ENCODE measurements at places on chromosomes 16 and 17. TPM values are rescaled to one million over a fixed set of nuclear protein-coding genes. Genes with fewer than 3 reads are reported as not detected.

DNA sequence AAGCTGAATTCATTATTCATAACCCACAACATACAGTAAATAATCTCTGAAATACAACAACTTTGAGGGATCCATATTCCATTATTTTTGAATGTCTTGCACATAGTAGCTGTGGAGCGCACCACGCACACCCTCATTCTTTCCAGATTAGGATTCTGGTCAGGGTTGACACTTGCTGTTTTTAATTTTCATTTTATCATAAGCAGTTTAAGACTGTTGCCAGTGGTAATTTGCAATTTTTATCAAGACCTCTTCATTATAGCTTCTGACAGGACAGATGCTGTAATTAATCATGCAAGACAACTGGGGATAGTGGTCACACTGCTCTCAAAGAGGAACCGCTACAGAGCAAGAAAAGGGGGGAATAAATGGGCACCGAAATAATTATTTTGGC, 109.7 kb downstream of the TOX3 start:
- no peak for DNase-seq

DNA sequence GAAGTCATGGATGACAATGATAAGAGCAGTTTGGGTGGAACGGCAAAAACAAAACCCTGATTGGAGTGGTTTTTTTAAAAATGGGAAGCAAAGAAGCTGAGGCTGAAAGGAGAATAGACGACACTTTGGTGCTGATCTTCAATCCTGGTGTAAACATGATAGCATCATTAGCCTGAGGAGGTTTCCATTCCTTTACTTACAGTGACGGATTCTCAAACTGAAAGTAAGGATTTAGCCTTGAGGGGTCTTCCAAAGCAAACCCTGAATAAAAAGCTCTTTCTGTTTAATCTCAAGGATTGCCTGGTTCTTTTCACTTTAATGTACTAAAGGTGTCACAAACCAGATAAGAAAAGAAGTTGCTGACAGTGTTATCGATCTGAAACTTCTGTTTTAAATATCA, 69.3 kb downstream of the KCNJ2 start:
- no peak for DNase-seq

- DNase-seq: no peak
Observed at GRCh38 chr16:53792161-53792951, 88.4 kb downstream of the FTO start.

DNA sequence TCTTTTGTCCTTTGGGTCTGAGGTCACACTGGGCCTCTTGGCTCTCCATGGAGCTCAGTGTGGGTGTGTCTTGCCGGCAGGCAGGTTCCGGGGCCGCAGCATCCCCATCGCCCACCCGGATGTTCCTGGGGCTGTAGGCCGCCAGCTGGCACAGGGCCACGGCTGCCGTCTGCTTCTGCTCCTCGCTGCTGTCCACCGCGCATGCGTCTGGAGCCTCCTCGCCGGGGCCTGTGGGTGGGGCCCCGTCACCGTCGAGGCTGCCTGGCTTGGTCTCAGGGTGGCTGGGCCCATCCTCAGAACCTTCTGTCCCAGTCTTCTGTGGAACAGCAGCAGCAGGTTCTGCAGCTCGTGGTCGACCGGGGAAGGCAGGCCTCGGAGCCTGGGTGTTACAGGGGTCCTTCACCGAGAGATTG, 9.6 kb downstream of the ZNF750 start:
- no peak for DNase-seq

DNA sequence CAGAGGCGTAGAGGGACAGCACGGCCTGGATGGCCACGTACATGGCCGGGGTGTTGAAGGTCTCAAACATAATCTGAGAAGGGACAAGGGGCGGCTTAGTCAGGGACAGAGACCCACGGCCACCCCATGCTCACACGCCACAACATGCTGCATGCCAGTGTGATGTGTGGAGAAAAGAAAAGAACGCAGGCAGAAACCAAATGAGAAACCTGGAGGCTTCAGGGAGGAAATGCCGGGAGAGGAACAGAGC, 1.1 kb downstream of the ACTG1 start:
- no peak for DNase-seq

- DNase-seq: peak; percentile 58
Observed at GRCh38 chr16:20910781-20911321, 10.3 kb downstream of the LYRM1 start.

DNA sequence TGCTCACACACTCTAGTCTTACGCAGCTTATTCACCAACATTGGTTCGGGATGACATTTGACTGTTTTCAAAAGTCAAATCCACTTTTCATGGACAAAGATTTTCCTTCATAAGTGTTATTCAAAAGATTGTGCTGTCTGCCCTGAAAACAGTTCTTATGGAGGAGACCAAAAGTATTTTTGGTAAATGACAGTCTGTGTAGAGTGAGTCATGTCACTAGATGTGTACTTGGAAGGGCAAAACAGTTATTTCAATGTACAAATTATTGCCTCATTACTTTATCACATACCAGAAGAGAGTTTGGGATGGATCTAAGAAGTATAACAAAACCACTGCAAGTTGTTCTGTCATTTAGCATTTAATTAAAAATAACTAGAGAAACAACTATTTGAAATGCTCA, 265.6 kb downstream of the CDH13 start:
- DNase-seq: no peak

GRCh38 chr16:86975445-86975844, 341.7 kb downstream of the C16orf95 start:
- peak; percentile 89 for DNase-seq

GRCh38 chr17:81254955-81255717, 16.0 kb downstream of the NDUFAF8 start:
- DNase-seq: peak; percentile 38

DNA sequence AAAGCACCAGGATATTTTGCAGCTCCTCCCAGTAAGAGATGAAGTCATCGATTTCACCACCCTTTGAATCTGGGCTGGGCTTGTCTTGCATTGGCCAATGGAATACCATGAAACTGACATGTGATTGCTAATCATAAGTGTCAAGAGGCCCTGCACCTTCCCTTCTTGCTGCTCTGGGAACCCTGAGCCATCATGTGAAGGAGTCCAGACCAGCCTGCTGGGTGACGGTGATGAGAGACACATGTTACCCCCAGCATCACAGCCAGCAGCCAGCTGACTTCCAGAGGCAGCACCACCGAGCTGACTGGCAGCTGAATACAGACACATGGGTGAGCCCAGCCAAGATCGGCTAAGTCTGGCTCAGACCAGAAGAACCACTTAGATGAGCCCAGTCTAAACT, 43.6 kb upstream of the CACNG4 start:
- DNase-seq: no peak

DNA sequence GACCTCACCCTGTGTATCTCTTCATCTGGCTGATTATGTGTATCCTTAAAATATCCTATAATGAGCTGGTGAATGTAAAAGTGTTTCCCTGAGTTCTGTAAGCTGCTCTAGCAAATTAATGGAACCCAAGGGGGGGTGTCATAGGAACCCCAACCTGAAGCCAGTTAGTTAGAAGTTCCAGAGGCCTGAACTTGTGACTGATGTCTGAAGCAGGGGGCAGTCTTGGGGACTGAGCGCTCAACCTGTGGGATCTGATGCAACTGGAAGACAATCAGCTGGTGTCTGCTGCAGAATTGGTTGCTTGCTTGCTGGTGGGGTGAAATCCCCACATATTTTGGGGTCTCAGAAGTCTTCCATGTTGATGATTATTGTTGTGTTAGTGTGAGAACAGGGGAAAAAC, 75.7 kb upstream of the NKD1 start:
- no peak for DNase-seq

DNA sequence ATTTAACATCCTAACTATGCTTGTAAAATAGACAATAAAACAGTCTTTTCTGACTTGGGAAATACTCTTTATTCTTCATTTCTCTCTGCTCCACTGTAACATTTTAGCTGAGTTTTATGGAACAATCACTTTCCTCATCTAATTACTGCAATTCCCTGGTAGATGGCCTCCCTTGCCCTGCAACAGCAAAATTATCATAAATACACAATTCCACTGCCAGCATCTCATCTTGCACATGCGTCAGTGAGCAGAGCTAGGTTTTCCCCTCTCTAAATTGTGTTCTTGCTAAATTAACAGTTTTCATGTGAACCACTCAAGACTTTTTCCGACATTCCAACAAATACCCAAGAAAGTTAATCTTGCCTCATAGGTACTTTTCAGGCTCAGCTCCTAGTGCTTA, 920.9 kb upstream of the GOT2 start:
- no peak for DNase-seq

- no peak for DNase-seq
Observed at GRCh38 chr17:19986941-19987861, 9.6 kb upstream of the AKAP10 start.

DNA sequence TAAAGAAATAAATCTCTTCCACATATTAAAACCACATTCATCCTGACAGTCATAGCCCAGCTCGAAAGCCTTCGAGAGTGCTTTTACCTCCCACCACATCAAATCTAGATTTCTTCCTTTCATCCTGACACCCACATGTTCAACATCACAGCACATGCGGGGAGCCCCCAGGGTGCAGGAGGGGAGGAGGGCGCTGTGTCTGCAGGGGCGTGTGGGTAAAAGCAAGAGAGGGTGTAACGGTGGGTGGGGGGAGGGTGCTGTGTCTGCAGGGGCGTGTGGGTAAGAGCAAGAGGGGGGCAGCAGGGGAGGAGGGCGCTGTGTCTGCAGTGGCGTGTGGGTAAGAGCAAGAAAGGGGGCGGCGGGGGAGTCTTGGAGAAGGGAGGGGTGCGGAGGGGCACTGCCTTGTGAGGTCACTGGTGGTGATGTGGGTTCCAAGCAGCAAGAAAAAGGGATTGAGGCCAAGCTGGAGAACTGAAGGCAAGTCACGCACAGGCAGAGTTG, 34.7 kb downstream of the ADCY9 start:
- peak; percentile 30 for DNase-seq

GRCh38 chr17:60398227-60398959, 6.5 kb upstream of the USP32 start:
- DNase-seq: no peak

DNA sequence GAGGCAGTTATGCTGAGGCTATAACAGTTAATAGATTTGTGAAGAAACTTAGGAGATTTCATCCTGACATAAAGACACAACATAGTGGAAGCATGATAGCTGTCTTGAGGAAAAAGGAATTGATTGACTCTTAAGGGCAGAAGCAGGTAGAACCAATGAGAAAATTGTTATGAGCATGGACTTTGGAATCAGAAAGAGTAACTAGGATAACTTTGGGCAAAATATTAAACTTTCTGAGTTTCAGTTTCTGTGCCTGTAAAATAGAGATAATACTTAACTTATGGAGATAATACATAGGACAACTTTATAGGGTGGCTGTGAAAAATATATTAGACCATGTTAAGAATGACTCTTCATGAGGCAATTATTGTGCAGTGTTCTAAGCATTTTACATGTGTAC, 696.5 kb downstream of the CDH11 start:
- DNase-seq: no peak

DNA sequence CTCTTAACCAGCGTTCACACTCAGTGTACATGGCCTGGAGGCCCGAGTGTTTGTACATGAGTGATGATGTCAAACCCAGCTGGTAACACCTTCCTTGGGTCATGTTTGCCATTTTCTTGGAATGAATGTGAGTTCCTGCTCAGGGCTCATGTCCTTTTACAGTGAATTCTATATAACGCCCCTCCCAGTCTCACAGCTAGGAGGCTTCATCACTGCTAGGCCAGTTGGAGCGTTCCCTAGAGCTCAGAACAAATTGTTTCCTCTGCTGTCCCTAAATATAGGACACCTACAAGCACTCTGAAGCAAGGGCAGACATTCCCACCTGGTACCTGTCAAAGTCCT, 5.5 kb downstream of the TIMM22 start:
- DNase-seq: no peak

- DNase-seq: no peak
Observed at GRCh38 chr17:9513266-9513665, 62.4 kb downstream of the STX8 start.

- no peak for DNase-seq
Observed at GRCh38 chr17:29449865-29450671, 59.9 kb downstream of the TAOK1 start.

- DNase-seq: no peak
Observed at GRCh38 chr16:88839745-88840599, 16.8 kb downstream of the GALNS start.

DNA sequence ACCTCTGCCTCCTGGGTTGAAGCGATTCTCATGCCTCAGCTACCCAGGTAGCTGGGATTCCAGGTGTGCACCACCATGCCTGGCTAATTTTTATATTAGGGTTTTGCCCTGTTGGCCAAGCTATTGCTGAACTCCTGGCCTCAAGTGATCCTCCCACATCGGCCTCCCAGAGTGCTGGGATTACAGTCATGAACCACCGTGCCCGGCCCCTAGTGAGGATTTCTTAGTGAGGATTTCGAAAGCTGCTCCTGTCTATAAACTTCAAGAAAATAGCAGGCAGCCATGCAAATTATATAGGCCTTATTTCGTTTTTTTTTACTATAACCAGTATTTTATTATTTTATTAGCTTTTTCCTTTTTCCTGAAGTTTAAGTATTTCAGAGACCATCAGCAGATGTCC, 41.6 kb downstream of the EPN2 start:
- DNase-seq: no peak

- DNase-seq: no peak
Observed at GRCh38 chr16:83994703-83995102, 26.7 kb downstream of the NECAB2 start.

GRCh38 chr16:64627781-64628180, 494.1 kb downstream of the CDH11 start:
- DNase-seq: no peak

GRCh38 chr16:11783319-11784037, 13.6 kb downstream of the ZC3H7A start:
- DNase-seq: peak; percentile 78

GRCh38 chr17:19760746-19761145, 12.6 kb upstream of the ALDH3A1 start:
- DNase-seq: no peak

DNA sequence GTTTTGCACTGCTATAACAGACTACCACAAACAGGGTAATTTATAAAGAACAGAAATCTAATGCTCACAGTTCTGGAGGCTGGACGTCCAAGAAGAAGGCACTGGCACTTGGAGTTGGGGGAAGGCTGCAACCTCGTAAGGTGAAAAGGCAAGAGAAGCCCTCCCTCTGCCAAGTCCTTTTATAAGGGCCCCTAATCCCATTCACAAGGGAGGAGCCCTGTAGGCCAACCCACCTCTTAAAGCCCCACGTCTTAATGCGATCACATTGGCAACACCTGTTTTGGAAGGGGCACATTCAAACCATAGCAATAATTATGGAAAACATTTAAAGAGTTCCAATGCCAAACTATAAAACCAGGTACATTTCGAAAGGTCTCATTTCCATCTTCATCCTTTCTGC, 5.2 kb downstream of the PKD1L3 start:
- no peak for DNase-seq

GRCh38 chr16:1374418-1375297, 22.9 kb downstream of the GNPTG start:
- DNase-seq: no peak

The RNU2-1 gene
- not detected for total RNA-seq

The HSD17B1 gene
- 1.5 TPM for total RNA-seq

The CENPN gene
- 109 TPM for total RNA-seq

The SBK1 gene
- total RNA-seq: not detected

The WNK4 gene
- total RNA-seq: 0.25 TPM

The KRTAP4-3 gene
- not detected for total RNA-seq

The DOC2B gene
- total RNA-seq: not detected

The HMOX2 gene
- total RNA-seq: 49.3 TPM
